ENCODE measurements at places on chromosomes 4 and X. TPM values are rescaled to one million over a fixed set of nuclear protein-coding genes. Genes with fewer than 3 reads are reported as not detected.

USP17L18 gene
- total RNA-seq = not detected

TCEAL5 gene
- total RNA-seq = not detected

SAGE1 gene
- not detected for total RNA-seq

PCDH11X gene
- not detected for total RNA-seq

ETDA gene
- total RNA-seq = not detected

TMEM47 gene
- 77.8 TPM for total RNA-seq

ASB12 gene
- under 0.01 TPM for total RNA-seq

FAM184B gene
- total RNA-seq = not detected

NDNF gene
- total RNA-seq = 0.50 TPM

GYPA gene
- total RNA-seq = not detected

NWD2 gene
- total RNA-seq = not detected

TMSB15B gene
- 9.9 TPM for total RNA-seq

DIPK2B gene
- total RNA-seq = 0.15 TPM

GLRB gene
- 11.8 TPM for total RNA-seq

CHIC1 gene
- 12.9 TPM for total RNA-seq

SHOX gene
- not detected for total RNA-seq

STATH gene
- not detected for total RNA-seq

ADH4 gene
- not detected for total RNA-seq

CDKL2 gene
- 1.3 TPM for total RNA-seq

FAM9B gene
- total RNA-seq = not detected

SPIN2A gene
- total RNA-seq = 0.99 TPM

FOXP3 gene
- total RNA-seq = not detected

LRP2BP gene
- total RNA-seq = 0.44 TPM

SNCA gene
- total RNA-seq = 2.0 TPM

PLP1 gene
- total RNA-seq = 1.5 TPM

STEEP1 gene
- 48.1 TPM for total RNA-seq

PLS3 gene
- 176 TPM for total RNA-seq

UGT2B15 gene
- not detected for total RNA-seq

ITIH6 gene
- not detected for total RNA-seq

PABPC1L2A gene
- not detected for total RNA-seq

PRSS48 gene
- not detected for total RNA-seq

SERTM2 gene
- under 0.01 TPM for total RNA-seq

TMPRSS11B gene
- not detected for total RNA-seq

CFAP47 gene
- not detected for total RNA-seq

TBC1D8B gene
- 23.7 TPM for total RNA-seq

GPRASP1 gene
- total RNA-seq = 4.2 TPM

COQ2 gene
- 8.9 TPM for total RNA-seq

MAOB gene
- 7.7 TPM for total RNA-seq

CCKAR gene
- total RNA-seq = 25.2 TPM

GLRA2 gene
- not detected for total RNA-seq

SLC25A6 gene
- total RNA-seq = 124 TPM

All from smooth muscle cell of trachea (primary cell).